ENCODE measurements at places on chromosomes 7 and 10.

DNA sequence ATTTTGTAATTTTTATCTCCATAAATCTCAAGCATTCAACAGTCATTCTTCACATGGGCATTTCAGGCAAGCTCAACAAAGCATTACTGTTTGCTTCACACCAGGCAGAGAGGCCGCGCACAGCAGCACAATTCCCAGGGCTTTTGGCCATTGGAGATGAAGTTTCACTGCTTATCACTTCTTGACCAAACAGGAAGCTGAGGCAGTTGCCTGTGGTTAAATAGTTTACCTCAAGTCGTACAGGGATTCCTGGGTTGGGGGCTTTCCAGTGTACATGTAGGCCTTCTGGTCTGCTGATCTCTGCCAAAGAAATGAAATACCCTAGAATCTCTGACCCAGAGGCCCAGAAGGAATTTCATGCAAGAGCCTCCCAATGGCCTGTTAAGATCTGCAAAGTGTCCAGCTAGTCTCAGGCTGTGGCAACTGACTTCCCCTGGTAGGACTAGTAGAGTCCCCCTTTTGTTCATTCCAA lies 11.2 kb upstream of the PRDX3 start:
- no peak for DNase-seq

DNA sequence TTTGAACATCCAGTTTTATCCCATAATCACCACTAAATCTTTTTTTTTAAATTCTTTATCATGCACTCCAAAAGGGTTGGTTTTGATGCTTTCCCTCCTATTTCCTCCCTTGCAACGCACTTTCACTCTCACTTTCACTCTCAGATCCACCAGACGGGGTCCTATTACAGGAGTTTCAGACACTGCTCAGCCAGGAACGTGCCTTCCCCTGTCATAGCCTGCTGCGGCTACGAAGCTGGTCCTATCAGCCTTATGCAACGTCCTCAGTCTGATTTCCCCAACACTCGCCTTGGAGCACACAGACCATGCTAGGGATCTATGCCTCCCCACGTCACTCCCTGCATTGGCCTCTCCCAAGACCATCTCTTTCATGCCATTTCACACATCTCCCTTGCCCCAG lies 23.4 kb downstream of the ZPBP start:
- DNase-seq, result peak; percentile 34

GRCh38 chr7:27835376-27835775 lies 95.4 kb downstream of the TAX1BP1 start:
- DNase-seq, result no peak

DNA sequence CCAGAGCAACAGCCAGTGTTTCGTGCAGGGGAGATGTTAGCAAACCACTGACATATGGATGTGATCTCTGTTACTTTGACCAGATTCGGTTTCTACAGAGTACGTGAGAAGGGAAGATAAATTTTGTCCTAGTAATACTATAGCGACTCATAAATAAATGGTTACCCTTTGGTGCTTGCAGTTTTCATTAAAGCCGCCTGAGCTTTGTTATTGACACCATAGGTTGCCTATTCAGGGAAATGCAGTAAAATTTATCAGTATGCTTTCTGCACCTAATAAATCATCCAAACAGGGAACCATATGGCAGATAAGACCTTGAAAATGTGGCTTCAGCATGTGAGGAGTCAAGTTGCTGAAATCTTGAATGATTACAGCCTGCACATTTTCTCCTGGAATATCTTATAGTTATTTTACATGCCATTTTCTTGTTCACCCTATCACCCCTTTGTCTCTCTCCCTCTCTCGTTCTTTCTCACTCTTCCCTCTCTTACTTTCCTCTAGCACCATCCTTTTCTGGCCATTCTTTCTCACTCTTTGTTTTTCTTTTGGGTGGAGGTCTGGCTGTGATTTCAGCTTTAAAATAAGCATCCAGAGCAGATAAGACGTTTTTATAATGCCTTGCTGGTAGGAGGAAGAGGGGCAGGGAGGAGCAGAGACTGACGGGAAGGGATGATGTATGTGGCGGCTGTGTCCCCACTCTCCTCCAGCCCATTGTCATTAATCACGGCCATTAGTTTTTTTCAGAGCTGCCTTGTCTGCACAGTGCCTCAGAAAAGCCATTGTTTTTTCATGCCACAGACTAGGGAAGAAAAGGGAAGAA lies 182.5 kb downstream of the LRMDA start:
- DNase-seq, result no peak

GRCh38 chr10:31341552-31341951 lies 22.5 kb downstream of the ZEB1 start:
- DNase-seq, result no peak
